ENCODE measurements at places on chromosomes 1 and 21.

DNA sequence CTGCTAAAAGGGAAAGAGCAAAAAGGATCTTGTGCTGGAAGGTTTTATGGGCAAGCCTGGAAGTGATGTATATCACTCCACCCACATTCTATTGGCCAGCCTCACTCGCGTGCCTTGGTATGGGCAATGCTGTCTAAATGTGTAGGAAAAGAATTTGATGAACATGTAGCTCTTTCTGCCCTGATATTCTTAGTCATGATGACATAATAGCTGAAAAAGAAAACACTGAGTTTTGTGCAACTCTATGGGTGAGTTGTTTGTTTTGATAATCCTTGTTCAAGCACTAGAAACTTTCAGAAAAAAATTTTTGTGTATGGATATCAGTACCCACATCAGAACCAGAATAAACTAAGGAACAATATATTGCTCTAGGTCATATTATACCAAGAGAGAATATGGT, 231.5 kb upstream of the ST6GALNAC5 start:
- DNase-seq = no peak

GRCh38 chr21:35940074-35940927, 120.0 kb downstream of the SETD4 start:
- DNase-seq = peak; percentile 23

- DNase-seq = no peak
Observed at GRCh38 chr1:204751883-204752687, 66.5 kb upstream of the LRRN2 start.

DNA sequence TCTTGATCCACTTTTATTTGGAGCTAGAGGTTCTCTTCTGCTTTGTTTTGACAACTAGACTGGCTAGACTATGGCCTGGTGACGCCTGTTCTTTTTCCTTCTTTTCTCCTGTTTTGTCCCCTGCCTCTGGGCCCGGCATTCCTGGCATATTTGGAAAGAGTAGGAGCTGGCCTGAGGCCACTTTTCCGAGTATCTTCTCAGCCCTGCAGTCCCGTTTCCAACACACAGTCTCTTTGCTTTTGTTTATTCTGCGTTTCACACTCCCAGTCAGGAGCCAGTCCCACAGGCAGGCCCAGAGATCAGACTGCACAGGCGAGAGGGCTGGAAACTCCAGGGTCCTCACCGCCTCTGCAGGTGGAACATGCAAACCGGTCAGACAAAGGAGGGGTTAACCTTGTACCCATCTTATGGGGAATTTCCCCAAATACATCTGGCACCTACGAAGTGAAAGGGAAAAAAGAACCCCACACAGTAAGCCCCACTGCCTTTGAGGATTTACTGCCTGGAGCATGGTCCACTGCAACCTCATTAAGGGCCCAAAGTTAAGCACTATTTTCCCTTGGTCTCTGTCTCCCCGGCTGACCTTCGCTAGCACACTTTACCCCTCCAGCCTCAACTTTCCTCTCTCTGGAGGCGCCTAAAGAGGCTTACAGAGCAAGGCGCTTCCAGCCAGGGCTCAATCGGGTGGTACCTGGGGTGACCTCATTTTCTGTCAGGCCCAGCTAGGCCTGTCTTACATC, 141.1 kb downstream of the TOMM20 start:
- no peak for DNase-seq

DNA sequence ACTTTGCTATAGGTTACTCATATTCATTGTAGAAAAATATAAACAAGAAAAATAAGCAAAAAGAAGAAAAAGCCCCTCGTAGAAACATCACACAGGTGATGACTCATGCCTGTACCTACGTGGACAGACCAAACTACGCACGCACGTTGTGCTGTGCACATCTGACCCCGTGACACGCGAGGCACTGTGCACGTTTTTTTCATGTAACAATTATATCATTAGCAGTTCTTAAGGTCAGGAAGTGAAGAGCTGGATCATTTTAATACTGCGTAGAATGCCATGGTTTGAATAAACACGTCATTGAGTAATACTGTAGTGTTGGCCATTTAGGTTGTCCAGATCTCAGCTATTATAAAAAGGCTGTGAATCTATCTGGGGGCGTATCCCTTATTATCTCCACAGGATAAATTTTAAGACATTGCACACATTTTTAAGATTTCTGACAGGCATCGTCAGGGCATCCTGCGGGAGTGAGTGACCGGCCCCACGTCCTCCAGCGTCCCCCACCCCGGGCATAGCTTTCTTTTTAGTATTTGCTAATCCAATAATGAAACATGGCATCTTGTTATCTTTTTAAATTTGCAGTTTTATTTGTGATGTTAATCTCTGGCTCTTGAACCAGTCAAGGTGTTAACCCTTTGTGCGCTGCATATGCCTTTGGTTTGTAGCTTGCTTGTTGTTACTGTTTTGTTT, 23.4 kb upstream of the ADARB1 start:
- no peak for DNase-seq

- DNase-seq = no peak
Observed at GRCh38 chr1:247294282-247294681, 37.4 kb downstream of the ZNF496 start.

DNA sequence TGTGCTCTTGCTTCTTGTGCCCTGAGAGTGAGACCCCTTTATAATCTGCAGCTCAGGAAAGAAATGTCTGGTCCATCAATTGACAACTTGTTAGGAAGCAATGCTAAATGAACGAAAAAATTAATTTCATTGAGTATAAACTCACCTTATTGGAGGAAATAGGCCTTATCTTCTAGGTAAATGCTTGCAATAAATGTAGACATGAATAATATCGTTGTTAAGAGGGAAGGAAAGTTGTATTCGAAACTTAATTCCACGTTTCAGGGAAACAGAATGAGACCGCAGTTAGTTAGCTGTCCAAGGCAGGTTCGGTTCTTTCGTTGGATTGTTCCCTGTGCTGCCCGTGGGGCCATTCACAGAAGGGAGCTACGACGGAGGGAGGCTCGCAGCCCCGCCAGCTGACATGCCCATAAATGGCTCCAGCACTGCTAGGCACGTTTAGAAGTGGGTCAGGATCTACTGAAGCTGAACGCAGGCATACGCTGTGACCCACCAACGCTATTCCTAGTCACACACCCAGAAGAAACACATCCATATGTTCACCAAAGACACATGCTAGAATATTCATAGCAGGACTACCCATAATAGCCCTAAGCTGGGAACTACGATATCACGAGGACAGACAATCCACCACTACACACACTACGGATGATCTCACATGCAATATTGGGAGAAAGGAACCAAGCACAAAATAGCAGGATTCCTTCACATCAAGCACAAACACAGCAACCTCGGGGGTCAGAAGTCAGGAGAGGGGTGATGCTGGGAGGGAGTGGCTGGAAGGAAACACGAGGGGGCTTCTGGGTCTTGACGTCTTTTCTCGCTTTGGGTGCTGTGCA, 56.2 kb upstream of the LBR start:
- DNase-seq = no peak

GRCh38 chr21:43778469-43779335, 2.6 kb upstream of the CSTB start:
- DNase-seq = no peak

GRCh38 chr1:59013276-59013927, 229.6 kb upstream of the JUN start:
- peak; percentile 48 for DNase-seq

DNA sequence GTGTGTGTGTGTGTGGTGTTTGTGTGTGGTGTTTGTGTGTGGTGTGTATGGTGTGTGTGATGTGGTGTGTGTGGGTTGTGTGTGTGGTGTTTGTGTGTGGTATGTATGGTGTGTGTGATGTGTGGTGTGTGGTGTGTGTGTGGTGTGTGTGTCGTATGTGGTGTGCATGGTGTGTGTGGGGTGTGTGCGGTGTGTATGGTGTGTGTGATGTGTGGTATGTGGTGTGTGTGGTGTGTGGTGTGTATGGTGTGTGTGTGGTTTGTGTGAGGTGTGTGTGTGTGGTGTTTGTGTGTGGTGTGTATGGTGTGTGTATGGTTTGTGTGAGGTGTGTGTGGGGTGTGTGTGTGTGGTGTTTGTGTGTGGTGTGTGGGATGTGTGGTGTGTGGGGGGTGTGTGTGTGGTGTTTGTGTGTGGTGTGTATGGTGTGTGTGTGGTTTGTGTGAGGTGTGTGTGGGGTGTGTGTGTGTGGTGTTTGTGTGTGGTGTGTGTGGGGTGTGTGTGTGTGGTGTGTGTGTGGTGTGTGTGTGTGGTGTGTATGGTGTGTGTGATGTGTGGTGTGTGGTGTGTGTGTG, 106.2 kb upstream of the ADAR start:
- no peak for DNase-seq

- no peak for DNase-seq
Observed at GRCh38 chr1:94309829-94310569, 72.6 kb upstream of the ARHGAP29 start.

GRCh38 chr1:51960262-51960661, 30.2 kb downstream of the RAB3B start:
- DNase-seq = no peak

GRCh38 chr1:33957854-33958253, 94.0 kb downstream of the HMGB4 start:
- no peak for DNase-seq

GRCh38 chr1:161989786-161990185, 33.9 kb downstream of the OLFML2B start:
- no peak for DNase-seq

GRCh38 chr21:25842925-25843324, 108.2 kb downstream of the GABPA start:
- DNase-seq = no peak

DNA sequence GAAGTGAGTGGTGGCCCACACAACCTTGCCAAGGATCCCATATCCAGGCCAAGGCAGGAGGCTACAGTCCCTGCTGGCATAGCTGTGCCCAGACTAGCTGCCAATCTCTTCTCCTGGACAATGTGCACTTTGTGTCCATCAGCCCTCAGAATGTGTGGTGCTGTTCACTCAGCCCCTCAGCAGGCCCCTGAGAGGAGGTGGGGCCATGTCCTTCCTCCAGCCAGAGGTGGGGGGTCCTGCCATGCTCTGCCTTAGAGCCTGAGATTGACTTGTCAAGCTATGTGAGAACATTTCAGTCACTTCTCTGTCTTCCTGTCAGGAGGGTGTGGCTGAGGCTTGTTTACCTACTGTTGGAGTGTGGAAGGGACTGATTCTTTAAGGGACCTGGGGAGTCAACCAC, 1.4 kb downstream of the NCF2 start:
- no peak for DNase-seq

DNA sequence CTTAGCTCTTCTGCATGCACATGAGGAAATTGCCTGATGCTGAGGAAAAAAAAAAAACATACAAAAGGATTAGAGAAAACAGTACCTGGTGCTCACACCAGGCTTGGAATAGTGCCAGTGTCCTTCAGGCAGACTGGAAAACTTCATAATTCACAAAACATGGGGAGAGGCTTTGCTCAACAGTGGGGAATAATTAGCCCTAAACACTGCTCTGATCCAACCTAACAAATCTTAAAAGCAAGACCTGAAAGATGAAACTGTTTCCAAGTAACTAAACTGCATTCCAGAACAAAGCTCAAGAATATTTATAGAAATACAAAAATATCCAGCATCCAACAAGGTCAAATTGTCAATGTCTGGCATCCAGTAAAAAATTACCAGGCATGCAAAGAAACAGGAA, 124.8 kb downstream of the AK5 start:
- DNase-seq = no peak

DNA sequence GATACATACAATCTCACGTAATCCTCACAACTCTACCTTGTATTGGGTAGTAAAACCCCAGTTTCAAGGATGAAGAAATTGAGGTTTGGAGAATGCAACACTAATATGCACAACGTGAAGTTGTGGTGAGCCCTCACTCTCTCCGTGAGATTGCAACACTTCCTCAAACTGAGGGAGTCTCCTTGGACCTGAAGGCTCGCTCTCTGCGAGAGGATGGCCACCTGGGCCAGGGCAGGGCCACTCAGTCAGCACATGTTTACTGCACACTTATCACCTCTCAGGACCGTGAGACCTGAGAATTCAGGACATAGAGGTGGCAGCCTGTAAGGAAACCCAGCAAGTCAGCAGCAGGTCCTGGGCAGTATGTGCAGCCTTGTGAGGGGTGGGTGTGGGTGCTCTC, 8.7 kb downstream of the SH3BP5L start:
- DNase-seq = no peak

- no peak for DNase-seq
Observed at GRCh38 chr1:193524616-193525015, 338.2 kb upstream of the B3GALT2 start.

DNA sequence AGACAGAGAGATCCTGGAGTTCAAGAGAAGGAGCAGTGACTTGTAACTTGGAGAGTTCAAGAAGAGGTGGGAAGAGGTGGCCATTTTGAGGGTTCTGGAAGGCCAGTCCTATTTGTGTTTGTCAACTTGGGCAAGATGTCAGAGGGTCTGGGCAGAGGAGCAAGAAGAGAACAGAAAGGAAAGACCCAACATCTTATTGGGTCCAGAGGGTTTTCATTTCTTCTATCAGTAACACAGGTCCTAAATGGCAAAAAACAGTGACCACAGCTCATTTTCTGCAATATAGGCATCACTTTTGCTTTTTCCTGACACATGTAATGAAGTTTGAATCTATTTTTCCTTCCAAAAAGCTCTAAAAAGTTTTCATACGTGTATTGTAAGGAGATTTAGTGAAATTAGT, 38.3 kb upstream of the MAP10 start:
- DNase-seq = no peak

- DNase-seq = no peak
Observed at GRCh38 chr21:24411429-24411828, 1195.9 kb downstream of the MRPL39 start.

DNA sequence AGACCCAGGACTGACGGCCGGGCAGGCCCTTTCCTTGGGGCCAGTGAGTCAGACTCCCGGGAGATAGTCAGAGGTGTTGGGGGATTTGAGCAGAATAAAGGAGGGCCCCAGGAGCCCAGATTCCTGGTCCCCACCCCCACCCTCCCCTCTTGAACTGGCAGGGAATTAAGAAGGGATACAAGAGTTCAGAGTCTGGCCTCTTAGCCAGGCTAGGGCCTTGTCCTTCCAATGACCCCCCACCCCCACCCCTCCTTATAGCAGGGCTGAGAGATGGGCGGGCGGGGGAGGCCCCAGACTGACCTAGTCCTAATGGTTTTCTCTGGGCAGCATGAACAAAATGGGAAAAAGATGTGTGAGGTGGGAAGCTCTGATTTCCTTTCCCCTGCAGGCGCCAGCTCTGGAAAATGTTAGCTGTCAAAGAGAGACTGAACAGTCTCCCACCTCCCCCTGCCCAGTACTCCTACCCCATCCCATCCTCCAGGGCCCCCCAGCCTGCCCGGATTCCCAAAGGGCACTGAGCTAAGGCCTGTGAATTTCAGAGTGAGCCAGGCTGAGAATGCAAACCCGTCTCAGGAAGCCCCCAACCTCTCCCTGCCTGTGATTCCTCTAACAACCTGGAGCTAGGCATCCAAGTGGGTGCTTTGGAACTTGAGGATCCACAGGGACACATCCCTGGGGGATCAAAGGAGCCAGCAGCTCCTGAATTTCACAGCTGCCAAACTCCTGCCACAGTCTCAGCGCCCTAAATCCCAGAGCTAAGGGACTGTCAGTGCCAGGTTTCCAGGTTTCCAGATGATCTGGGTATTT, 5.8 kb upstream of the CRABP2 start:
- no peak for DNase-seq

- peak; percentile 12 for DNase-seq
Observed at GRCh38 chr1:227192163-227192562, 126.1 kb downstream of the CDC42BPA start.

Data from iPS DF 19.7 (cell line).